ENCODE measurements at places on chromosomes 4 and X.

- no peak for DNase-seq
These were observed 222.2 kb upstream of the NUDT6 start for GRCh38 chr4:123144616-123145015.

- DNase-seq: no peak
These were observed 51.5 kb downstream of the STARD8 start for GRCh38 chrX:68698942-68699341.

GRCh38 chrX:54484666-54485065 is 11.4 kb downstream of the FGD1 start:
- peak; percentile 25 for DNase-seq

DNA sequence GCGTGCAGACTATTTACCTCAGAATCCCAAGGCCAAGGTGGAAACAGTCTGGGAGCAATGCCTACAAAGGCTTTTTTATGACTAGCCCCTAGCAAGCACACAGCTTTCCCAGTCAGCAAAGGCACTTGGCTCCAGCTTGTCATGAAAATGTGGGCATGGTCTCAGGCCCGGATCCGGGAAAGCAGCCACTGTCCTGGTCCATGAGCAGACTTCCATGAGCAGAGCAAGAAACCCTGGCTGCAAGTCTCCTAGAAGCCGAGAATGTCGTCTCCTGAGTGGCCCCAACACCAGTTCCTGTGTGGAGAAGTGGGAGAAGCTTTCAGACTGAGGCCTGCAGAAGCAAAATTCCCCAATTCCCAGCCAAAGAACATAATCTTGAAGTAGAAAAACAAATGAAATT is 190.5 kb downstream of the MID1 start:
- DNase-seq: no peak

GRCh38 chr4:122873146-122873545 is 46.5 kb downstream of the FGF2 start:
- no peak for DNase-seq

GRCh38 chrX:104255465-104255864 is 732 bp upstream of the ESX1 start:
- no peak for DNase-seq

DNA sequence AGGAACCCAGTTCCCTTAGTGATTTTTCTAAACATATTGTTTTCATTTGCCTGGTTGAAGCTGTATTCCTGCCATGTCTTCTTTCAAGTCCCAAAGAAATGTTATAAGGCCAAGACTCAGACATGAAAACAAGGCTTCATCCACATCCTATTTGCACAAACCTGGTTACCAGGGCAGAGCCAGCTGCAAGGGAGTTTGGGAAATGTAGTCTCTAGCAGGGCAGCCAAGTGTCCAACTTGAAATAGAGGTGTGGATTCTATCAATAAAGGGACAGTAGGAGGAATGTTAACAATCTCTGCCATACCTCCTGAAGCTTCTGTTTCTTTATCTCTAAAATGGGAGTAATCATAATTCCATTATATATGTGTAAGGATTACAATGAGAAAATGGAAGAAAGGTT is 56.6 kb downstream of the INTS12 start:
- no peak for DNase-seq

DNA sequence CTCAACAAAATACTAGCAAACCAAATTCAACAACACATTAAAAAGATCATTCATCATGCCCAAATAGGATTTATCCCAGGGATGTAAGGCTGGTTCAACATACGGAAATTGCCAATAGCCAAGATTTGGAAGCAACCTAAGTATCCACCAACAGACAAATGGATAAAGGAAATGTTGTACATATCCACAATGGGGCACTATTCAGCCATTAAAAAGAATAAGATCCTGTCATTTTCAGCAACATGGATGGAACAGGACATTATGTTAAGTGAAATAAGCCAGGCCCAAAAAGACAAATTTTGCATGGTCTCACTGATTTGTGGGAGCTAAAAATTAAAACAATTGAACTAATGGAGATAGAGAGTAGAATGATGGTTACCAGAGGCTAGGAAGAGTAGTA is 82.0 kb upstream of the FAM241A start:
- no peak for DNase-seq

GRCh38 chrX:139766545-139766983 is 58.6 kb upstream of the MCF2 start:
- DNase-seq: no peak

GRCh38 chrX:110407910-110408545 is 49.4 kb downstream of the RTL9 start:
- peak; percentile 66 for DNase-seq

DNA sequence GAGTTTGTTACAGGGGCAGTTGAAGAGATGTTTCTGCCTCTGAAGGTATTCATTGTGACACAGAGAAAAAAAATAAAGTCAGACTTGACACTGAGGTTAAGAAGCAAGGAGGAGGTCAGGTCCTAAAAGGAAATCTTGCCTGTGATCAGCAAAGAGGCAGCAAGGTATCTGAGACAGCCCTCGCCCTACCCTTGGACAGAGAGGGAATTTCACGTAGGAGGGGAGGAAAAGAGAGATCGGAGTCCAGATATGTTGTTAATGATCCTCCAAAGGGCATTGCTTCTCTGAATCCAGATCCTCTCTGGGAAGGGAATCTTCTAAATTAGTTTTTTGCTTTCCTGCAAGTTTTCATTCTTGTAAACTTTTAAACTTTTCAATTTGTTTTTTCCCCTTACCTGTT is 15.3 kb upstream of the PRR27 start:
- DNase-seq: no peak

DNA sequence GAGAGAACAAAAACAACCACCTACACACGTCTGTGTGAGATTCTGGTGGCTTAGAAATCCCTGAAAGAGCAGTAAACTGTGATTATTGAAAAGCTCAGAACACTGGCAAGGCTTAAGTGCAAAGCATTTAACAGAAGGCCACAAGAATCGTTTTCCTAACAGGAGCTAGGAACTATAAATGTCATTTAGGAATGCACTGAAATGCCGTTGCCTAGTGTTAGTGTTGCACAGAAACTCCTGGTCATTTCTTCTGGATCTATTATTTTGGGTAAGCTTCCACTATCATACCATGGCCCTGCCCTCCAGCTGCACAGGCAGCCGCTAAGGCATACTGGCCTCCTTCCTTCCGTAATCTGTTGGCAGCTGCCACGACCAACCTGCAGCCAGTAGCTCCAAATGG is 923.2 kb downstream of the NLGN4X start:
- no peak for DNase-seq

DNA sequence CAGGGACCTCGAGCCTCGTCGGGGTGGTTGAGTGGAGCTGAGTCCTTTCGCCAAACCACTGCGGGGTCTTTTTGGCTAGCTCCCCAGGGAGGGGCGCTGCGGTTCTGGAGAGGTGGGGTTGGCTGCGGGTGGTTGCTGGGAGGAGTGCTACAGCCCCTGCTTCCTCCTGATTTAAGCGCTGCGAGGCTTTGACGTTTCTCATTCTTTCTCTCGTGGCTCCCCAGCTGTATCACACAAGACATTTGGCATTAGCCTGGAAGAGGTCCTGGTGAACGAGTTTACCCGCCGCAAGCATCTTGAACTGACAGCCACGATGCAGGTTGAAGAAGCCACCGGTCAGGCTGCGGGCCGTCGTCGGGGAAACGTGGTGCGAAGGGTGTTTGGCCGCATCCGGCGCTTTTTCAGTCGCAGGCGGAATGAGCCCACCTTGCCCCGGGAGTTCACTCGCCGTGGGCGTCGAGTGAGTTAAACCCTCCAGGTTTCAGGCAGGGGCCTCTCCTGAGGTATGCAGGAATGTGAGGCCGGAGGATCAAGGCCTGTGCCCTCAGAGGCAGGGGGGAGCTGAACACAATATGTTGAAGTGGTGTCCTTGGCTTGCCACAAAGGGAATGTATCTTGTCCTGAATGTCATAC is 25.5 kb downstream of the ARHGAP36 start:
- DNase-seq: no peak

GRCh38 chr4:110119337-110119736 is 79.1 kb downstream of the ELOVL6 start:
- no peak for DNase-seq

GRCh38 chr4:2586502-2586901 is 50.1 kb downstream of the FAM193A start:
- no peak for DNase-seq

GRCh38 chr4:54784161-54784671 is 126.5 kb downstream of the KIT start:
- no peak for DNase-seq

GRCh38 chrX:16333453-16333852 is 166.2 kb downstream of the MAGEB17 start:
- DNase-seq: no peak

GRCh38 chr4:170666909-170667308 is 577.2 kb upstream of the AADAT start:
- DNase-seq: no peak

DNA sequence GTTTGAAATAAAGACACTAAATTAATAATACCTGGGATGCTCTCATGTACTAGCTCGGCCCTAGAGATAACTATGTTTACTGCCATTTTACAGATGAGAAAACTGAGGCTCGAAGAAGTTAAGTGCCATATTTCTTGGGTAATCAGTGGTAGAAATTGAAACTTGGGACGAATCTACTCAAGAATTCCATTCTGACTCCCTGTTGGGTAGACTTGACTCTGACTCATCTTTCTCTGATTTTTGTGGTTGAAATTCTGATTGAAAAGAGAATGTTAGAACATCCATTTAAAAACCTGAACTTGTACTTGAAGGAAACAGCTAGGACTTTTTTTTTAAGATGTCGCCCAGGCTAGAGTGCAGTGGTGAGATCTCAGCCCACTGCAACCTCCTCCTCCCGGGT is 50.1 kb upstream of the NSUN7 start:
- no peak for DNase-seq

GRCh38 chr4:14254252-14254651 is 626.7 kb upstream of the BOD1L1 start:
- DNase-seq: peak; percentile 11

DNA sequence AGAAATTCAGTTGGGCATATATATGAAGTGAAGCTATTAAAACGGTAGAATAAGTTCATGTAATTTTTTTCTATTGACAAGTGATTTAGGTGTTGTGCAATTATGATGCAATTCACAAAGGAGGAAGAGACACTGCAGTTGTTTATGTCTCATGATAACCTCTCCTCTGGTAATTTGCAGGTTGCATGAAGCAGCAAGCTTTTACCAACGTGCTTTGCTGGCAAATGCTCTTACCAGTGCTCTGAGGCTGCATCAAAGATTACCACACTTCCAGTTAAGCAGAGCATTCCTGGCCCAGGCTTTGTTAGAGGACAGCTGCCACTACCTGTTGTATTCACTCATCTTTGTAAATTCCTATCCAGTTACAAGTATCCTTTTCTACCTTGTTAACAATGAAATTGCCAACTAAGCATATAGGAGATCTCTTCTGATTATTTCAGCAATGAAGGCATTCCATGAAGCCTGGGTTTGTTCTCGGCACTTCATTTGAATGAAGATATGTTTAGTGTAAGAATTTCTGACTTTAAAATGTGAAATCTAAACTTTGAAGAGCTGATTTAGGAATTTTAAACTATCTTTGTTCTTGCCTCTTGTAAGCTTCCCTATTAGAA is 3.9 kb downstream of the TMEM33 start:
- DNase-seq: no peak

DNA sequence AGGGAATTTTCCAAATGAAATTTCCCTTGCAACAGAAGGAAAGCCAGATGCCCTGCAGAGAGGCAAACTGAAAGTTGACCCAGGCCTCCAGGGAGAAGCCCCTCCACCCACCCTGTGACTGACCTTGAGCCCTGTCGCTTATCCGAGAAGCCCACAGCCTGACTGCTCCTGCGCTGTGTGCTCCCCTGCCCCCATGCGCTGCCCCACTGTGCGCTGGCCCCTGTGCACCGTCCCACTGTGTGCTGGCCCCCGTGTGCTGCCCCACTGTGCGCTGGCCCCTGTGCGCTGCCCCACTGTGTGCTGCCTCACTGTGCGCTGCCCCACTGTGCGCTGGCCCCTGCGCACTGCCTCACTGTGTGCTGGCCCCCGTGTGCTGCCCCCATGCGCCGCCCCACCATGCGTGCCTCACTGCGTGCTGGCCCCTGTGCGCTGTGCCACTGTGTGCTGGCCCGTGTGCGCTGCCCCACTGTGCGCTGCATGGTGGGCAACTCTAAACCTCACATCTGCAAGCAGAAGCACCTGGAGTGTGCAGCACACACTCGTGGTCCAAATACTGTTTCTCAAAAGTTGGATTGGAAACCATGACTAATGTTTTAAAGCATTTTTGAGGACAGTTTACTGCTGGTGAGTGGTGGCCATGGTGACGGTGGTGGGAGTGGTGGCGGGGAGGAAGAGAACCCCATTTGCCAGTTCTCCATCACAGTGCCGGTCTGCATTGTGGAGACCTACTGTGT is 8.3 kb upstream of the GRPEL1 start:
- peak; percentile 36 for DNase-seq

DNA sequence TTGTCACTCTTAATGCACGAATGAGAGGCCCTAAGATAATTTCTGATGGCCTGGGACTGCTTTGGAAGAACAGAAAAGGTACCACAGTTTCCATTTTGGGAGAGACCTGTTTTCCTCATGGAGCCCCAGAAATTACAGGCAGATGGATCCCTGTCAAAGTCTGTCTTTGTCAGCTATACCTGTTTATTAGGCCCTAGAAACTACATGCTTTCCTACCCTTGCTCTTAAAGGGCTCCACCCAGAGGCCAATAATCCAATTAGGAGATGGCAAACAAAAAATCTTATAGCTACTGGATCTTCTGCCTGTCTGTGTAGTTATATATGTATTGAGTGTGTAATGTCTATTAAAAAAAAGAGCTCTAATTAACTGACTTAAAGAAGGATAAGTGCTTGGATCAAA is 141.3 kb downstream of the NR3C2 start:
- no peak for DNase-seq

GRCh38 chr4:5784960-5785611 is 74.1 kb downstream of the EVC start:
- no peak for DNase-seq

- no peak for DNase-seq
These were observed 7.9 kb downstream of the HTRA3 start for GRCh38 chr4:8277356-8278008.

Measured in BE2C (cell line).